ENCODE measurements at places on chromosomes 7 and 10.

DNA sequence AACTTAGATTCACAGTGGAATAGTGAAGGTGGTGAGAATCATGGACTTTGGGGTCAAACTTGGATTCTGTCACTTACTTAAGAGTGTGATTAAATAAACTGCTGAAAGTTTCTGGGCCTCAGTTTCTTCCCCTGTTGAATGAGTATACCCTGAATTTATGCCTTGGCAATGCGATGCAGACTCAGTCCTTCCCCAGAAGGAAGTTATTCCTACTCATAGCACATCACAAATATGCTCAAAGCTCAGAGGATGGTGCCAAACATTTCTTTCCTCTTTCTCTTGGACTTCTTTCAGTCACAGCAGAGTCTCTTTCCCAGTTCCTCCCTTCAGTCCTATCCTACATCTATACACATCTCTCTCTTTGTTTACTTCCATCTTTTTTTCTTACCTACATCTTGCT lies 45.1 kb downstream of the ASB4 start:
- H3K27me3 ChIP-seq, result no peaks in the 10 kb centered on the region
- no peak overlapping the region for H3K27ac ChIP-seq
- H3K36me3 ChIP-seq, result no peaks in the 10 kb centered on the region
- H3K4me1 ChIP-seq, result peaks cover 2% of the 10 kb centered on the region

GRCh38 chr10:122298206-122298597 lies 27.1 kb downstream of the BTBD16 start:
- peaks cover 6% of the 10 kb centered on the region for H3K27me3 ChIP-seq
- no peak overlapping the region for H3K4me3 ChIP-seq
- no peaks in the 10 kb centered on the region for H3K36me3 ChIP-seq
- H3K4me1 ChIP-seq, result peaks cover 2% of the 10 kb centered on the region
- H3K27ac ChIP-seq, result no peak overlapping the region

- DNase-seq, result no peak
- H3K36me3 ChIP-seq, result no peaks in the 10 kb centered on the region
- no peak overlapping the region for H3K27ac ChIP-seq
These were observed 549.5 kb upstream of the GRM3 start for GRCh38 chr7:86094166-86094669.

GRCh38 chr10:76950354-76950753 lies 687.3 kb downstream of the KCNMA1 start:
- DNase-seq, result no peak
- H3K27me3 ChIP-seq, result no peaks in the 10 kb centered on the region
- H3K4me3 ChIP-seq, result no peak overlapping the region
- H3K27ac ChIP-seq, result no peak overlapping the region
- no peaks in the 10 kb centered on the region for H3K36me3 ChIP-seq

DNA sequence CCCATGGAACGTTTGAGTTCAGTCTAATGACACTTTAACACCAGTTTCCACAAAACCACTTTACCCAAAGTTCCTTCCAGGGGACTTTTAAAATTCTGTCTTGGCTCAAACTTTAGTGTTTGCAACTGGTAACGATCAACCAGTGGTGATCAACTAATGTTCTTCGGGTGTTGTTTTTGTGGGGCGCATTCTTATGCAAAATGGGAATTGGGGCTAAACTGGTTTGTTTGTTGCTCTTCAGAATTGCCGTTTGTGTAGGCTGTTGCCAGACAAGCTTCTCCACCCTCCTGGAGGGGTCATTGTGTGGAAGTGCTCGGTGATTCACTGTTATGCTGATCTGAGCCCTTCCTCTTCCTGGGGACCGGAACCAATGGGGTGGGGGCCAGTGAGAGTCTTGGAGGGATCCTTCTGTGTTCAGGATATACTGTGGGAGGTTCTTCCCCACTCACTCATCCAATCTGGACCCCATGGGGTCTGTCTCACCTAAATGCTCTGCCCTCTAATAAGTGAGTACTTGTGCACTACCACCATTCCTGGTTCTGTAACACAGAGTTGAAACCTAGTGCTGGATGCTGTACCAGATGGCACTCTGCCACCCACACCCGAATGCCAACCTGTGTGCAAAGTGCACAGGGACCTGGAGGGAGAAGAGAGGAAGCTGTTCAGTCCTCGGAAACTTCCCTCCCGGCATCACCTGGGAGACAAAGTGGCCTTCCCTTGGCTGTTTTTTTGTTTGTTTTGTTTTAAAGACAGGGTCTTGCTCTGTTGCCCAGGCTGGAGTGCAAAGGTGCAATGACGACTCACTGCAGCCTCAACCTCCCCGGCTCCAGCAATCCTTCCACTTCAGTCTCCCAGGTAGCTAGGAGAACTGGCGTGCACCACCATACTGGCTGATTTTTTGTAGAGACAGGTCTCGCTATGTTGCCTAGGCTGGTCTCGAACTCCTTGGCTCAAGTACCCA lies 2.1 kb downstream of the NFE2L3 start:
- no peaks in the 10 kb centered on the region for H3K36me3 ChIP-seq
- H3K4me1 ChIP-seq, result peaks cover 4% of the 10 kb centered on the region
- no peak overlapping the region for H3K4me3 ChIP-seq
